T follicular helper cell (primary cell): ENCODE measurements at places on chromosomes 3 and 15.

GRCh38 chr3:15467227-15468181 lies 40.1 kb downstream of the EAF1 start:
- no peak for DNase-seq

GRCh38 chr3:20256144-20256543 lies 70.1 kb upstream of the SGO1 start:
- no peak for DNase-seq

- no peak for DNase-seq
Measured at GRCh38 chr3:3772920-3773319, 26.3 kb upstream of the LRRN1 start.

- DNase-seq = no peak
Measured at GRCh38 chr3:16183601-16184270, 9.3 kb downstream of the GALNT15 start.

DNA sequence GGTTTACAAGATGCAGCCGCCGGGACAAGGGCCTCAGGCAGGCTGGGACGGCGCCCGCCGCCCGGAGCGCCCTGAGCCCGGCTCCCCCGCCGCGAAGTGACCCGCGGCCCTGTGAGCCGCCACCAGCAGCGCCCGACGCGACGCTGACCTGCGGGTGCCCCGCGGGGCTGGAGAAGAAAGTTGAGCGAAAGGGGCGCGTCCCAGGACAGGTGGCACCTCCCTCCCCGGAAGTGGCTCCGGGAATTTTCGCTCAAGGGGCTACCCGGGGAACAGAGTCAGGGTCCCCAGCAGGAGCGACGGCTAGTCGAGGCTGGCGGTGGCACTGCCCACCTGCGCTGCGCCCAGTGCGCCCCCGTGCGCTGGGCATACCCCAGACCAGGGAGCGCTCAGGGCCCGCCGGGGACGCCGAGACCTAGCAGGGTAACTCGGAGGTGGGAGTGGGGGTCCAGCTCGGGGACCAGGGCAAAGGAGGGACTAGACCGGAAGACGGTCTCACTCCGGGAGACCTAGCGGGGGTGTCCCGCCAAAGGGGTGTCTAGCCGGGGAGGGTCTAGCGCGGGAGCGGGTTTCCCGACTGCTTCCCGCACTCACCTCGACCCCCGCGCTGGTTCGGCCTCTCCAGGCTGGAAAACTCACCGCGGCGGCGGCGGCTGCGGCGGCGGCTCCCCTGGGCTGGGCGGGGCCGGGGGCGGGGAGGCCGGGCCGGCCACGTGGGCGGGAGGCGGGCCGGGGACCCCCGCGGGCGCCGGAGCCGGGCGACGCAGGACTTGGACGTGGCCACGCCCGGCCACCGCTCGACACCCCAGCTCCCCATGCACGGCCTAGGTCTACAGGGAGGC lies 18.4 kb downstream of the SPATA12 start:
- DNase-seq = no peak

DNA sequence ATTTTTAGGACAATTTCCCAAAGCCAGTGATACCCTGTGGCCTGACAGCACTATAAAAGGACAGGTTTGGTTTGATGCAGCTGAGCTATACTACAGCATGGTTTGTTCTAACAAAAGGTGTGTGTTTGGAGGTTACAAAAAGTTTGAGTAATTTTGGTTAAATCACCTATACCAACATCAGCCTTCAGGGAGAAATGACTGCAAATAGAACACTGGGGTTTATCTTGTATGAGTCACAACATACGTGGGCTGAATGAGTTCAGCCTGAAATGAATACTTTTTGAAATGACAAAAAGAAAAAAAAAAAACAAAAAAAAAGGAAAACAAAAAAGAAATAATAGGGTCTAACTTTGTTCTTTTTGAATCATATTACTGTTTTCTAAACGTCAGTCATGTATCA lies 345.7 kb downstream of the CNTN3 start:
- DNase-seq = no peak

GRCh38 chr3:120174811-120175539 lies 80.7 kb upstream of the GSK3B start:
- no peak for DNase-seq

GRCh38 chr15:98873441-98874218 lies 134.0 kb downstream of the PGPEP1L start:
- no peak for DNase-seq

- no peak for DNase-seq
Measured at GRCh38 chr15:59818336-59818735, 129.2 kb upstream of the BNIP2 start.

GRCh38 chr3:32384938-32385337 lies 6.7 kb upstream of the CMTM7 start:
- no peak for DNase-seq

- no peak for DNase-seq
Measured at GRCh38 chr3:16940769-16941700, 56.3 kb downstream of the PLCL2 start.

DNA sequence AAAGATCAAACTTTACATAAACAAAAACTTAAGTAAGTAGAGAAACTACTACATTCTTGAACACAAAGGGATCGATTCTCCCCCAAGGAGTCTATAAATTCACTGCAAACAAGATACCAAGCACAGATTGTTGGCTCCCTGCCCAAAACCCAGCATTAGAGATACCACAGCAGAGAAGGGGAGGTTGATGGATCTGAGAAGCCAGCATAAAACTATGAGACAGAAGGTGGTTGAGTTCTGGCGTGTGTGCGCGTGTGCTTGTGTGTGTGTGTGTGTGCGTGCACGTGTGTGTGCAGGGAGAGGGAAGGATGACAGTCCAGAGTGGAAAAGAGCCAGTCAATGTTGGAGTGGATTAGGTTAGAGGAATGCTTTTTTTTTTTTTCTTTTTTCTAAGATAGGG lies 143.2 kb upstream of the PRR20G start:
- DNase-seq = no peak

- no peak for DNase-seq
Measured at GRCh38 chr3:120875989-120876388, 32.0 kb upstream of the STXBP5L start.
